ENCODE measurements at places on chromosomes 7 and 10. TPM values are rescaled to one million over a fixed set of nuclear protein-coding genes. Genes with fewer than 3 reads are reported as not detected.
A peak's percentile ranks its signal among the peaks of the same experiment; 100 is the strongest.

GRCh38 chr7:101066833-101067177 lies 18.5 kb upstream of the TRIM56 start:
- no peak for DNase-seq

GRCh38 chr7:123265853-123266252 lies 66.1 kb upstream of the SLC13A1 start:
- DNase-seq: no peak

DNA sequence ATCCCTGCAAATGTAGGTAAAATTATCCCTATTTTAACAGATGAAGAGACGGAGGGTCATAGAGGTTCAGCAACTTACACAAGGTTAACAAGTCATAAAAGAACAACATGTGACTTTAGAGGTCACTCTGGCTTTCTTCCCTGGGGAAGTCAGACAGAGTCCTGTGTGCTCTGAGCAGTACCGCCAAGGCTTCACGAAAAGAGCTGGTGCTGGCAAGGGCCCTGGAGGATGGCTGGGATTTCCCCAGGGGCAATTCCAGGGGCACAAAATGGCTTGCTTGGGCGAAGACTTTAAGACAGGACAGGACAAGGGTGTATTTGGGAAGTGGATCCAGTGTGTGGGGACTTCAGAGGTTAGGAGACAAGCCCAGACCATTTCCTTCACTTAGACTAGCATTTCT lies 144.1 kb downstream of the PIP4K2A start:
- no peak for DNase-seq

DNA sequence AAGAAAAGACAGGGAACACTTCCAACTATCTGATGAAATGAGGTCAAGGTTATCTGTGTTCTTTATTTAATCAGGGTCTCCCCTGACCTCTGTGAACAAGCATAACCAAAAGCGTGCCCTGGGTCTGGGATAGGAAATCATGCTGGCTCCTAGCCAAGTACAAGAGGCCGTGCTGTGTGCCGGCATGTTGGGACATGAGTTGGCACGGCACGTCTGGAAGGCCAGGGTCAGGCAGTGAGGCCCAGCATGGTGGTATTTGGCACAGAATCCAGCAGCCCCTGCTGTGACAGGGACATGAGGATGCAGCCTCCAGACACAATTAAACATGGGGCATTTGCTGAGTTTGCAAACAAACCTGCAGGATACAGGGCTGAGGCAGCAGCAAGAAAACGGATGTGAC lies 320.4 kb downstream of the PLXNA4 start:
- DNase-seq: no peak

GRCh38 chr10:130198651-130199050 lies 62.5 kb downstream of the GLRX3 start:
- no peak for DNase-seq

DNA sequence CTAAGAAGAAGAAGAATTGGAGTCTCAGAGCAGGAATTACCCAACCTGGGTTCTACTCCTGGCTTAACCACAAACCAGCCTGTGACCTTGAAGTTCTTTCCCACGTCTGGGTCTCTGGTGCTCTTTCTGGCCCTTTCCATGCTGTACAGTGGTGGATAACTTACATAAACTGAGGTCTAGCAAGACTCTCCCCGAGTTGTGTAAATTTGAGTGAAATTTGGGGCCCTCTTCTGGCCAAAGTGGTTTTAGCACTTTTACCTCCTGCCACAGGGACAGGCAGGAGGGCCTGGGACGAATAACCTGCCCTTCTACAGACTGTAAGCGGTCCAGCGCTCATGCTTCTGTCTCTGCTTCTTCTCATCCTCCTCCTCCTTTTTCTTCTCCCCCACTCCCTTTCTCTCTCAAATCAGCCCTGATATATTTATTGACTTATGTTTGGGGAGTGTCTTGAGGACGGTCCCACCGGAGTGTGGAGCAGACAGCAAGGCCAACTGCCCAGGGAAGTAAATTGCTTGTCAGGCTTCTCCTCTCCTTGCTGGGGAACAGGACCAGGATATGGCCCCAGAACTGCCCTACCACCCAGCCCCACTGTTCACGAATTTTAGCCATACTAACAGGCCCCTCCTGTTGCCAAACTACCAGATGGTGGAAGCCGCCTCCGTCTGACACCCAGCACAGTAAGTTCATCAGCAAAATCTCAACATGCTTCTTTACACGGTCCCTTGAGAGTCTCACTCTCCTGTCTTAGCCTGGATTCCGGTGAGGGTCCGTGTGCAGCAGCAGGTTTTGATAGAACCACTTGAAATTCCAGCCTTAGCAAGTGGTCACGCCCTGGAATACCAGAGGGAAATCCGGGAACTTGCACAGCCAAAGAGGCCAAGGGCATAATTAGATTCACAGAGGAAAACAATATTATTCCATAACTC lies 4.0 kb upstream of the SH3PXD2A start:
- peak; percentile 76 for DNase-seq

- DNase-seq: no peak
These were observed 231.3 kb upstream of the NPY start for GRCh38 chr7:24052572-24053260.

- DNase-seq: no peak
These were observed 359.8 kb upstream of the KLF6 start for GRCh38 chr10:4144817-4145216.

DNA sequence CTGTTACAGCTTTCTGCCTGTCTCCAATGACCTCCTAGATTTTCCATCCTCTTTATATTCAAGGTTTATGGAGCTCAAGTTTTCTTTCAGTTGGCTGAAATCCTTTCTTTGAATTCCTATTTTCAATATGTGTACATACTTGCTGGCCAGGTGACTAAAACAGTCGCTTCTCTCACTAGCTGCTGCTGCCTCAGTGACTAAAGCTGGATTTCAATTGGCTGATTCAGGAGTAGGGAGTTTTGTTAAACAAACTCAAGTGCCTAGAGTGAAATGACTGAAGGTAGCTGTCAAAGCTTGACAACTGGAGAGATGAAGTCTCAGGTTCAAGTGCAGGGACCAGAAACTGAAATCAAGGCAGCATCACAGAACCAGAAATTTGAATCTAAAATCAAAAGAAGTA lies 6.7 kb upstream of the POLR1F start:
- no peak for DNase-seq

DNA sequence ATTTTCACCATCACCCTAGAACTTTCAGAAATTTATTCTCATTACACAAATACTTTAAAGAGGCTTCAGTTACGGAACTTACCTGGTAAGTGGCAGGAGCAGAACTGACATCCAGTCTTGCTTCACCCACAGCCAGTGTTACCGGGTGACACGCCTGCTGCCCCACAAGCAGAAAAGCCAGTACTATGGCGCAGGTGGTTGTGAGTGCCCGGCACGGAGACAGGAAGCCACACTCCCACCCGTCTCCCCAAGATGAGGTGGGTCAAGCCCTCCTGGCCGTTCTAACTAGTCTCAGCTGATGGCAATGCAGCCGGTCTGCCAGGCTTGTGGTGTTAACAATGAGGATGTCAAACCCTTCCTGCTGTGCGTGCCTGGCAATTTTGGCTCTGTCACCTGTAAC lies 86.9 kb downstream of the PROSER2 start:
- no peak for DNase-seq

GRCh38 chr7:48710995-48711394 lies 213.4 kb upstream of the CDC14C start:
- no peak for DNase-seq

GRCh38 chr10:127911218-127911866 lies 4.4 kb downstream of the PTPRE start:
- DNase-seq: no peak

- peak; percentile 46 for DNase-seq
These were observed 139.2 kb downstream of the SLIT1 start for GRCh38 chr10:97046456-97047082.

DNA sequence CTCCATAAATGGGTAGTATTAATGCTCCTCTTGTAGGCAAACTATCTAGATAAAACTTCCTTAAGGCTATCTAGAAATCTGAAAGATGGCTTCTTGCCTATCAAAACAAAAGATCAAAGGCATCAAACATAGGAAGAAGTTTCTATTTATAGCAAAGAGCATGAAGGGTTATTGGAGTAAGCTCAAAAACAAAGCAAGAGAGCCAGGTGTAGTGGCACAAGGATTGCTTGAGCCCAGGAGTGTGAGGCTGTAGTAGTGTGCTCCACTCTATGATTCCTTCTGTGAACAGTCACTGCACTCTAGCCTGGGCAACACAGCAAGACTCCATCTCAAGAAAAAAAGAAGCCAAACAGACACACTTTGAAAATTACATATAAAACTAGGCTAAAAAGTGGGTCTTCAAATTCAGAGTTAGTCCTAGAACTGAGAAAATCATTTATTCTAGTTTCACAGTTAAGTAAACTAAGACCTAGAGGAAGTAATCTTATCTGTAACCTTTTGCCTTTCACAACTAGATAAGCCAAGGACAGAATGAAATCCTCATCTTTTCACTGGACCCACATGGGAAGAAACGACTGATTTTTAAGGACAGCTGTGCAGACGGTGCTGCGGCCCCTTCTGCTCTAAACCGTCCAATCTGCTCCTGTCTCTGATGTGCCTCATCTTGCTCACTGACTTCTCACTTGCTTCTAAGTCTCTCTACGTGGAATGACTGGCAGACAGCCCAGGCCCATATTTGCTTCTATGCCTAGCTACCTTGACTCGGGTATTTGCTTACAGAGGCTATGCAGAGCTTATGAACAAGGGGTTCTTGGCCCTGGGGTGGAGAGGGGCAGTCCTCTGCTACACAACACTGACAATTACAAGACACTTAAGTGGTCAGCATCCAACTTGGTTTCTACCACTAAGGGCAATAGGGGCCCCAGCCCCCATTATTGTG lies 50.0 kb downstream of the ESYT2 start:
- no peak for DNase-seq

DNA sequence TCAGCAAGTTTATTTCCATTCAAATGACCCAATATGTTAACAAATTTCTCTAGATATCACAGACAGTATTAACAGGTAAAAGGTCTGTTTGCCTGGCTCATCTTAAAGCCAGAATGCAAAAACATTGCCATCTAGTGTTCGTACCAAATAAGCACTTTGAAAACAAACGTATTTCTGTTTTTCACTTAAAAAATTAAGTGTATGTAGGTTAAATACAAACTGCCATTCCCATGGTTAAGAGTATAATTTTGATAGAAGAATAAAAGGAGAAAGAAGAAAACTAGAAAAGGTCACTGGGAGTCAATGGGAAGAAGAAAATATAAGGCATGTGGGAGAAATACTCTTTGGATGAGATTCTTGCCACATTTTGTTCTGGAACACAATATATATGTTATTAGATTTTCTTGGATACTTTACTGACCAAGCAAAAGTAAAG lies 51.0 kb downstream of the ORC5 start:
- peak; percentile 8 for DNase-seq

- no peak for DNase-seq
These were observed 27.3 kb downstream of the PDIA4 start for GRCh38 chr7:149000961-149001360.

- no peak for DNase-seq
These were observed 2.6 kb downstream of the ATRNL1 start for GRCh38 chr10:115095758-115096157.

DNA sequence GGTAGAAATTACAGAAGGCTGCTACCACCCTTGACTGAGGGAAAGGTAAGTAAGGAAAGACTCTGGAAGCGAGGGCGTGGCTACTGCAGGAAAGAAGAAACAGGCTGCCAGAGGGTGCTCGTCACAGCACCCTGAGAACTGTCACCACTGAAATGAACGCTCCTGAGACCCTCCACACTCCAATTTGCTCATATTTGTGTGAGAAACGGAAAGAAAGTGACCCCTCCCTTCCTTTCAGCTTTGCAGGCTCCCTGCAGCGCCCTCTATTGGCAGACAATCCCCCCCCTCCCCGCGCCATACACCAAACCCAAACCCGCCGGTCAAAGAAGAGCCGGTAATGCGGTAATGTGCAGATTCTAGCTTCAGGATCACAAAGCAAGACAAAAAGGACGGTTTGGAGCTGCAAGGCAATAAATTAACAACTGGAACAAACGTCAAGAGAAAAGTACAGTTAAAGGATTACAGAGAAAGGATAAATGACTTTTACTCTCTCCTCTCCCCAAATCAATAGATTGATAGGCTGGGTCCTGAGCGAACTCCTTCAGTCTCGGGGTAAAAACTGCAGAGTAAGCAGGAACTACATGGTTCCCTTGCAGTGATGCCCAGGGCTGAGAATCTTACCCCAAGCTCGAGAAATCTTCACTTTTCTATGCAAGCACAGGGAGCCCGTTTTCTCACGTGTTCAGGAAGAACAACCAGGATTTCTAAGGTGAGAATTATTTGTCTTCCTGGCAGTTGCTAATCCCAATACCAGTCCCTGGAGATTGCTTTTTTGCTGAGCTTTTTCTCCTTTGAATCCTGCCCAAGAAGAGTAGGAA lies 47.6 kb downstream of the STEAP1B start:
- peak; percentile 85 for DNase-seq

DNA sequence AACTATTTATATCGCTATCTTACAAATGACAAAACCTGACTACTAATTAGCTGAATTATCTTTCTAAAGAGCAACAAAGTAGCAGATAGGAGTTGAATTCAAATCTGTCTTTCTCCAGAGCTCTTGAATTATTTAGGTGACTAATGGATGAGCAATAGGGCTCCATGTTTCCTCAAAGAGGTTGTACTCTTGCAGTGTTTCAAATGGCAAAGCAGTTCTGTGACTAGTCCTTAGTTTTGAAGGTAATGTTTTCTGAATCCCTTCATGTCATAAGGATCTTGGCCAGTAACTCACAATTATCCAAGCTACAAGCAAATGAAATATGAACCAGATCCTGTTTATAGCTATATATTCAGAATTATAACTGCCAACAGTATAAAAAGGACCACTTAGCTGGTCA lies 999.7 kb downstream of the NRG3 start:
- no peak for DNase-seq

- DNase-seq: no peak
These were observed 143.3 kb downstream of the KMT2E start for GRCh38 chr7:105157278-105157677.

GRCh38 chr10:91289305-91289704 lies 68.8 kb downstream of the PCGF5 start:
- no peak for DNase-seq

- no peak for DNase-seq
These were observed 320.9 kb downstream of the WDR11 start for GRCh38 chr10:121171825-121172787.

Gene PTN
- 17.3 TPM for total RNA-seq

Gene CYP2C19
- 0.14 TPM for total RNA-seq

Gene HABP2
- not detected for total RNA-seq

Gene CREM
- total RNA-seq: 36.0 TPM

Gene PRPS1L1
- not detected for total RNA-seq

Gene NME8
- 2.7 TPM for total RNA-seq

Gene HEPACAM2
- total RNA-seq: not detected

Gene GDF2
- not detected for total RNA-seq

Gene AS3MT
- total RNA-seq: 10.7 TPM

Gene HACD1
- total RNA-seq: 12.2 TPM

Gene OR2A7
- 2.0 TPM for total RNA-seq
